ENCODE measurements at places on chromosomes 5 and 9.

- no peak for DNase-seq
Measured at GRCh38 chr9:97438257-97438656, 26.4 kb downstream of the TDRD7 start.

GRCh38 chr9:114412048-114412683 is 24.4 kb upstream of the AKNA start:
- DNase-seq = no peak

- no peak for DNase-seq
Measured at GRCh38 chr5:6405591-6405990, 27.2 kb upstream of the MED10 start.

GRCh38 chr9:95435074-95435728 is 81.6 kb downstream of the PTCH1 start:
- DNase-seq = no peak

- DNase-seq = no peak
Measured at GRCh38 chr5:50717651-50718050, 51.2 kb downstream of the PARP8 start.

- DNase-seq = no peak
Measured at GRCh38 chr5:155116456-155117251, 103.1 kb downstream of the KIF4B start.

GRCh38 chr5:94690778-94691177 is 72.3 kb downstream of the SLF1 start:
- DNase-seq = no peak

- DNase-seq = no peak
Measured at GRCh38 chr9:75938946-75939345, 48.5 kb downstream of the PCSK5 start.

- no peak for DNase-seq
Measured at GRCh38 chr5:109177782-109178181, 232.0 kb downstream of the PJA2 start.

DNA sequence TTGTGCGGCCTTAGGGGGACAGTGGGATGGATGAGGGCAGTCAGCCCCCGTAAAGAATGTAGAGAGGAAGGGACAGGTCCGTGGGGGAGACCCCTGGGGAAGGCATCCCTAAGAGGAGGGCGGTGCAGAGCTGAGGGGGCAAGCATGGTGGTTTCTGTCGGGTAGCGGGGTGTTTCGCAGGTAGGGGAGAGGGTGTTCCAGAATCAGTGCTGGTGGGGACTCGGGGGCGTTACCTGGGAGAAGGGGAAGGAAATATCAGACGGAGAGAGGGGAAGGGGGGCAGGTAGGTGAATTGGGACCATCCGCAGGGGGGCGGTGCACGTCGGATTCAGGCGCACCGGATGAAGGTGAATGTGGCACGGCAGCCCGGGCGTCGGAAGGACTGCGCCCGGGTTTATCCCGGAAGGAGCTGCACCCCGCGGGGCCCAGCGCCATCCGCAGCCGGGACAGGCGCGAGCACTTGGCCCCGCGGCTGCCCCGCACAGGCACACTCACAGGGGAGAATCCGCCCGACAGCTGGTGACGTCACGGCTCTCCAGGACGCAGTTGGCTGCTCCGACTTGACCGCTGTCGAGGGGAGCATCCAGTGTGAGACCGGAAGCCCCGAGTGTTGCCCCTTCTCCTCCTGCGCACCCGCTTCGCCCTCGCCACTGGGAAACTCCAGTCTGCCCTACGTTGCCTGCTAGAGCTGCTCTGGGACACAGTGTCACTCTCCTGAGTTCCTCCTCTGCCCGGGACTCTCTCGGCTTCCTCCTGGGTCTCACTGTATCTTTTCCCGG is 1.3 kb downstream of the CD72 start:
- DNase-seq = peak; percentile 25

GRCh38 chr5:158933494-158934318 is 166.0 kb downstream of the EBF1 start:
- no peak for DNase-seq

DNA sequence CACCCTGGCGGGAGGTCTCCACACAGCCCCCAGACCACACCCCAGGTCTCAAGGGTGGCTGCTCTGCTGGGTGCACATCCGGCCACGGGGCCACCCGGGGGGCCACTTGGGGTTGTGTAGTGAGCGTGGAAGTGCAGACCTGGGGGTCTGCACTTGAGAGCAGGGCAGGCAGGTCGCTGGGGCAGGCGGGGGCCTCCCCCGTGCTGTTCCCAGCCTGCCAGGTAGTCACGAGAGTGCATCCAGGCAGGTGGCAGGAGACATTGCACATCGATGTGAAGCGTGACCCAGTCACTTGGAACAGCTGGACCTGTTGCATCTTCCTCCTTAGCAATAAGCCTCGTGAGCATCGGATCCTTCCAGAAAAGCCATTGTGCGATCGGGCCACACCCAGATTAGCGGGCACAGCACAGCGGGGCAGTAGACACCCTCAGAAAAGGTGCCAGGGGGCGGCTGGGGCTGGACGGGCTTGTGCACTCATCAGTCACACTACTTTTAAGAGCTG is 4.8 kb upstream of the ENTPD8 start:
- DNase-seq = no peak

DNA sequence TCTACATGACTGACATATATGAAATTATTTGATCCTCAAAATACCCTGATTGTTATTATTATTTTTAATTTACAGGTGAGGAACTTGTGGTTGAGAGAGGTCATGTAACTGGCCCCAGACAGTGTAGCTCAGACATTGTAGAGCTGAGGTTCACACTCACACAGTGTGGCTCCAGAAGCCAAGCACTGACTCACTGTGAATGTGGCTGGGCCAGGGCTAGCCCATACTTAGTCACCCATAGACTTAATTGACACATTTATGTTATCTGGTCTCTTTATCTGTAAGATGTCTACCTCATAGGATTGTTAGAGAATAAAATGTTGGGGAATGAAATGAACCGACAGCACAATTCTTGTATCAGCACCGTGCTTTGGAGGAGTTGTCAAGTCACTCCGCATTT is 24.9 kb upstream of the CCDC112 start:
- no peak for DNase-seq

- no peak for DNase-seq
Measured at GRCh38 chr5:96340357-96340756, 92.7 kb downstream of the PCSK1 start.

GRCh38 chr5:32842813-32843530 is 131.9 kb downstream of the NPR3 start:
- DNase-seq = no peak

DNA sequence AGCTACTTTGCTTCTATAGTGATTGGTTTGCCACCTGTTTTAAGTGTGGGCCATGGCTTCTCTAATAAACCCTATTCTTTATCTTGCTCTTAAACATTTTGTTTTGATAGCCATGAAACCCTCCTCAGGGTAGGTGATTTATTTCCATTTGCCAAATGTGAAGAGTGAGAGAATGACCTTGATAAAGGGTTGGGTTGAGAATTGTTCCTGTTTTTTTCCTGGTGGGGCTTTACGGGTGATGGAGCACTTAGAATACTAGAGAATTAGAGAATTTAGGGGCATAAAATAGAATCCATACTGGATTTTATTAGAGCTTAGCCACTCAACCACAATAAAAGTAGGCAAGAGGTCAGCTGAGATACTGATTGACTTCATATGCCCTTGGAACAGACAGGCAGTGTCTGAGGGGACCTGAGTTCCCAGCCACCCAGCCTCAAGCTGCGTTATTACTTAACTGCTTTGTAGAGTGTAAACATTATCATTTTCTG is 68.9 kb downstream of the COMMD10 start:
- DNase-seq = no peak

GRCh38 chr9:124618476-124618875 is 111.3 kb upstream of the NR5A1 start:
- no peak for DNase-seq

DNA sequence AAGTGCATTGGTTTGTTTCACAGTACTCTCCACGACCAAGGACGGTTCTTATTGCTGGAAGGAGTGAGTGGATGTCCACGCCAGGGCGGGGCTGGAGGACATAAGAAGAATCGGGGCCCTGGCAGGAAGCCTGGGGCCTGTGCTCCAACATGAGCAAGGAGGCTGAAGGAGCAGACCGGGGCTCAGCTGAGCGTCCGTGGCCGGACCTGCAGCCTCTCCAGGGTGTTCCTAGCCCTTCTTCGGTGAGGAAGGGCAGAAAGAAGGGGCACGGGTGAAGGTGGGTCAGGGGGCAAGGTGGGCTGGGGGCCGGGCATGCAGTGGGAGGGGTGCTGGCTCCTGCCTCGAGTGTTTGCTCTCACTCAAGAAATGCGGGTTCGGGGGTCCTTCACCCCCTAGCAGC is 18.1 kb downstream of the FAM78A start:
- no peak for DNase-seq

DNA sequence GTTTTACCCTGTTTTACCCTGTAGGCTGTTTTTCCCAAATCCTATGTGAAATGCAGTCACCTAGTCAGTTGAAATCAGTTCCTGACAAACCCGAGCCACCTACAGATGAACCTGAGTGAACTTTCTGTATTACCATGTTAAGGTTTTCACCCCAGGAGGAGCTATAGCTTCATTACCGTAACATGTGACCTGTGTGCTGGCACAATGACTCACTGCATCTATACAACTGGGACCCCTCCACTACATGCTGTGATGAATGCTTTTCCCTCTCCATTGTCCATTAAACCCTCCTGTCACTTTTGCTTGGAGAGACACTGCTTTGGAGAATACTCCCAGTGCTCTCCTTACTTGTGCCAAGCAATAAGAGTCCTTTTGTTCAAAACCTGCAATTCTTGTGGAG is 1974.8 kb downstream of the EFNA5 start:
- no peak for DNase-seq

DNA sequence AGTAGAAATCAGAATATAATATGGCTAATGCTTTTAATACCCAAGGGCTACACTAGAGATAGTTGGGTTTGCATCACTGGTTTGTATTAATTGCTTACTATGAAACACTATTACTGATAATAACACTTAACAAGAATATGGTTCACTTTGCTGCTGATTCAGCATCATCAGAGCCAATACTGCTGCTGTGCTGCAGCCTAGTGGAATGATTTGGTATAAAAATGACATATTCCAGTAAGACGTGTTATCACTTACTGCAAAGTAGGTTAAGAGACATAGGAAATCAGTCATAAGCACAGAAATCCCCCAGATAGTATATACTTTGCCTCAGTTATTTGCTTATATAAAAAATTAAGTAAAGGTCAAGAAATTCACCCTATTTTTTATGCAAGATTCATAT is 2.8 kb downstream of the CDH10 start:
- DNase-seq = no peak

DNA sequence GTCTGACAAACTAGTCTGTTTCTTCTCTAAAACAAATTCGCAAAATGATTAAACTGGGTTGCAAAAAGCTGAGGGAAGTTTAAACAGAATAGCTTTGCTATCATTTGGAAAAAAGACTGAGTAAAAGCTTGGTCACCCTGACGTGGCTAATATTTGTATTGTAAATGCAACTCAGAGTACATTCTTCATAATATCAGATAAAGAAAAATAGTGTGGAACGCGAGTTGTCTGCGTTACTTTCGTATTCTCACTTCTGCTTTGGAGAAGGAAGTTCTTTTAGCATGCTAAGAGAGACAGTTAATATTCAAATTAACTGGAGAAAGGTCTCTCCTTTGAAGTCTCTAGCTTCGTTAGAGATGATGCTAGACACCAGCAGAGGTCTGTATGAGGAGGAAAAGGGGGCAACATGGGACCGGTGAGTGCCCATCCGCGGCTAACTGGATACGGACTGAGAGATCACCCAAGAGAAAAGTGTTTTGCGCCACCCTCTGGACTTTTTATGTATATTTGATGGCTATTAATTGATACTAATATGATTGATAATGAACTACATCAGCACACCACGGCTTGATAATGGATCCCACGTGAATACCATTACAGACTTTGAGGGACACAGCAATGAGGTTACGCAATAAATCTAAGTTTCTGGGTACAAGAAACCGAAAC is 2.9 kb upstream of the CNTRL start:
- no peak for DNase-seq

DNA sequence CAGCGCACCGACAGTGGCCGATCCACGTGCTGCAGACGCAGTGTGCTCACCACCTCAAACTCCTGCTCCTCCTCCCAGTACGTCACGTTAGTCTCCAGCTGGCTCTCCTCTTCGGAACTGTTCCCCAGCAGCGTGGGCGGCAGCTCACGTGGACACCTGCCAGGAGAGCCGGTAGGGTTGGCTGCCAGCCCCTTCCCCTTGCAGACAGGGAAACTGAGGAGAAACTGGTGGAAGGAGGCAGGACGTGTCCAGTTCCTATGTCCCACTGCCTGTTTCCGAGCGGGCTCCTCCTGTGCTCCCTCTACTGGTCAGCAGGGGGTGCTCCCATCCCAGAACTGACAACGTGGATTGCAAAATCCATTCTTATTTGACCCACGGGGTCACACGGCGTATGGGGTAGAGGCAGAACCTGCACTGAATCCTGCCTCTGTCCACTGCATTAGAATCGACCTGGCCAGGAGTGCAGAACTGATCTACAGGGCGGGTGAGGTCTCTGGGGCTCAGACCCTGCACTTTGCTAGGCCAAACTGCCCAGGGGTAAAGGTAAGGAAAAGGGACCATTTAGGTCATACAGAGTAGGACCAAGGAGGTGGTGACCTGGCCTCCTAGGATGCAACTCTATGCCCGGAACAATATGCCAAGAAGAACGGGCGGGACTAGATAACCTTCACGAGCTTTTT is 25.7 kb downstream of the PDGFRB start:
- peak; percentile 48 for DNase-seq

DNA sequence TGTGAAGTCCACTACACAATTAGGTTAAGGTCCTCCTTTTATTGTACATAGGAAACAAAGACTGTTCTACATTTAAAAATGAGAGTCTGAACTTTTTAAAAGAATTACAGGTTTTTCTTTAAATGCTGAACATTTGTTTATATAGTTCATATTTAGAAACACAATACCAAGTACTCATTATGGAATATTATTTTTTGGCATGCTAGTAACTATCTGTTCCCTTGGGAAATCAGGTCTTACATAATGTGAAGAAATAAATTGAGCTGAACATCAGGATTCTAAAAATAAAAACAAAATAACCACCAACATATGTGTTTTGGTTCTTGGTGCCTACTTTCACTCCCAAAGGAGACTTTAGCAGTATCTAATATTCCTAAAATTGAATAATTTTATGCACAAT is 230.5 kb upstream of the IZUMO3 start:
- no peak for DNase-seq

- DNase-seq = no peak
Measured at GRCh38 chr5:148847456-148847855, 21.0 kb downstream of the ADRB2 start.

GRCh38 chr5:8633696-8634095 is 764.7 kb downstream of the MTRR start:
- no peak for DNase-seq

GRCh38 chr5:141186897-141187512 is at the start of gene PCDHB9:
Gene PCDHB9 (plus strand): TSS chr5:141187161. CDS start chr5:141187319, 158 bp downstream.
- no peak for DNase-seq
